ENCODE measurements at places on chromosomes 11 and 22.

DNA sequence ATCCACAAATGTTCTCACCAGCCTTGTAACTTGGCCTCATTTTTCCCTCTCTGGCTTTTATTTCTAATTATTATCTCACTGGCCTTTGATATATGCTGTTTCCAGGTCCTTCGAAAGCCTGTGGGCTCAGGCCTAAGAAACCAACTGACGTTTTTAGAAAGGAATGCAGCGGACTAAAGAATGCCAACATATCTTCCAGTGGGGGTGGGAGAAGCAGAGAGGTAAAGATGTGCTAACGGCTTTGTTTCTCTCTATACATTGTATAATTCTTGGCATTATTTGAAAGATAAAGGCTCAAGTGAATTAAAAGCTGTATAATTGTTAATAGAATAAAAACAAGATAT is 28.2 kb downstream of the OR6Q1 start:
- no peak for DNase-seq

GRCh38 chr11:84396521-84396920 is 1110.4 kb upstream of the CCDC90B start:
- no peak for DNase-seq

- no peak for DNase-seq
Observed at GRCh38 chr11:99537681-99538080, 516.9 kb downstream of the CNTN5 start.

- no peak for DNase-seq
Observed at GRCh38 chr11:134846328-134847082, 434.5 kb upstream of the B3GAT1 start.

DNA sequence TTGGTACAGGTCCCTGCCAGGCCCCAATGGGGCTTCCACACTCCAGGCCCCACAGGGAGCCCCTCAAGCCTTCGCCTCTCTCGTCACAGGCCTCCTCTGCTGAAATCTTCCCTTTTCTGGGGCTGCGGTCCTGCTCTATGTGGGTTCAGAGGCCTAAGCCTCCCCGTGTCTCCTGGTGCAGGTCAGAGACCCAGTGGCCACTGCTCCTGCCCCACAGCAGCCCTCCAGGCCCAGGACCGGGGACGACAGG is 5.9 kb upstream of the IFITM3 start:
- DNase-seq, result no peak

DNA sequence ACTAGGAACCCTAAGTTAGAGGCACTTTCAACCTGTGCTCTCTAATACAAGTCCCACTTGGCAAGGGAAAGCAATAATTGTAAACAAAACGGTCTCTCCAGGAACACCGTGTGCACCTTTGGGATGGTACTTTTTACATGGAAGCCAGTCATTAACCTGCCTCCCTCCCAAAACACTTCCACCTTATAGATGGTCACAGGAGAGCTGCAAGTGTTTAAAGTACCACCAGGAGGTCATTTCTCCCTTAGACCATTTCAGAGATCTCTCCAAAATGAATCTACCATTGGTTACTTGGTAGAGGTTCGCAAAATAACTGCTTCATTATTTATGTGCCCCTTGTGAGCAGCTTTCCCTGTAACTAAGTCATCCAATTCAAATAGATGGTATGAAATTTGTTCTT is 375.3 kb downstream of the DYNC2H1 start:
- DNase-seq, result no peak

- DNase-seq, result no peak
Observed at GRCh38 chr11:46281371-46281831, 3.9 kb downstream of the CREB3L1 start.

- DNase-seq, result no peak
Observed at GRCh38 chr11:104819603-104820002, 78.7 kb downstream of the CASP12 start.

GRCh38 chr22:49357661-49358440 is 469.8 kb downstream of the BRD1 start:
- no peak for DNase-seq

DNA sequence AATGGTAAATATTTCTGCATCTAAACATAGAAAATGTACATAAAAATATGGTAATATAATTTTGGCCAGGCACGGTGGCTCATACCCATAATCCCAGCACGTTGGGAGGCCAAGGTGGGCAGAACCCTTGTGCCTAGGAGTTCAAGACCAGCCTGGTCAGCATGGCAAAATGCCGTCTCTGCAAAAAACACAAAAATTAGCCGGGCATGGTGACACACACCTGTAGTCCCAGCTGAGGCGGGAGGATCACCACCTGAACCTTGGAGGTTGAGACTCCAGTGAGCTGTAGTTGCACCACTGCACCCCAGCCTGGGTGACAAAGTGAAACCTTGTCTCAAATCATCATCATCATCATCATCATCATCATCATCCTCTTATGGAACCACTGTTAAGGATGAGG is 230.6 kb upstream of the NCAM1 start:
- no peak for DNase-seq

GRCh38 chr11:16356761-16357393 is 531 bp upstream of the SOX6 start:
- no peak for DNase-seq

DNA sequence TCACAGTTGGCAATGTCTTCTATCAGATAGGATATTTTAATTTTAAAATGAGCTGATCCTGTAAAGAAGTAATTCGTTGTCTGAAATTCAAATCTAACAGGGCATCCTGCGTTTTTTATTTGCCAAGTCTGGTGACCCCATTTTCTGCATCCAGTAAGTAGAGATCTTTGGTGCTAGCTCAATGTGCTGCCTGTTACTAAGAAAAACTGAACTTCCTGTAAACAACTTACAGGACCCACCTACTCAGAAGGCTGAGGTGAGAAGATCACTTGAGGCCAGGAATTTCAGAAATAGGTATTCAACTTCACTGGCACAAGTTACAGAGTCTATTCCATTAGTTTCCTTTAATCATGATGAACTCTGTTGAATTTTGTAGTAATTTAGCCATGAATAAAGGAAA is 4.0 kb downstream of the ARL14EP start:
- DNase-seq, result no peak

GRCh38 chr11:111479666-111480065 is 32.5 kb downstream of the BTG4 start:
- no peak for DNase-seq
